ENCODE measurements at places on chromosomes 11 and 22.

GRCh38 chr11:132238331-132238866 is 868.0 kb downstream of the NTM start:
- no peak for DNase-seq

GRCh38 chr11:28526406-28526751 is 418.2 kb downstream of the METTL15 start:
- DNase-seq, result no peak

GRCh38 chr11:56331861-56332491 is 13.9 kb upstream of the OR8K1 start:
- DNase-seq, result no peak

DNA sequence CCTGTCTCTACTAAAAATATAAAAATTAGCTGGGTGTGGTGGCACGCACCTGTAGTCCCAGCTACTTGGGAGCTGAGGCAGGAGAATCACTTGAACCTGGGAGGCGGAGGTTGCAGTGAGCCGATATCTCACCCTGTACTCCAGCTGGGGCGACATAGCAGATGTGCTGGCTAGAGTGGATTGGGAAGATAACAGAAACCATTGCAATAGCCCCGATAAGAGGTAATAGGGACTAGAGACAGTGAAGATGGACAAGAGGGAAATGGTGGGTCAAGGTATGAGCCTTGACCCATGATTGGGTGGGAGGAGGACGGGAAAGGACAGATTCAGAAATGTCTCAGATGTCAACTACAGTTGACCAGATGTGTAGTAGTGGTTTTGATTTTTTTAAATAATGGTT is 6.1 kb downstream of the SWAP70 start:
- no peak for DNase-seq

DNA sequence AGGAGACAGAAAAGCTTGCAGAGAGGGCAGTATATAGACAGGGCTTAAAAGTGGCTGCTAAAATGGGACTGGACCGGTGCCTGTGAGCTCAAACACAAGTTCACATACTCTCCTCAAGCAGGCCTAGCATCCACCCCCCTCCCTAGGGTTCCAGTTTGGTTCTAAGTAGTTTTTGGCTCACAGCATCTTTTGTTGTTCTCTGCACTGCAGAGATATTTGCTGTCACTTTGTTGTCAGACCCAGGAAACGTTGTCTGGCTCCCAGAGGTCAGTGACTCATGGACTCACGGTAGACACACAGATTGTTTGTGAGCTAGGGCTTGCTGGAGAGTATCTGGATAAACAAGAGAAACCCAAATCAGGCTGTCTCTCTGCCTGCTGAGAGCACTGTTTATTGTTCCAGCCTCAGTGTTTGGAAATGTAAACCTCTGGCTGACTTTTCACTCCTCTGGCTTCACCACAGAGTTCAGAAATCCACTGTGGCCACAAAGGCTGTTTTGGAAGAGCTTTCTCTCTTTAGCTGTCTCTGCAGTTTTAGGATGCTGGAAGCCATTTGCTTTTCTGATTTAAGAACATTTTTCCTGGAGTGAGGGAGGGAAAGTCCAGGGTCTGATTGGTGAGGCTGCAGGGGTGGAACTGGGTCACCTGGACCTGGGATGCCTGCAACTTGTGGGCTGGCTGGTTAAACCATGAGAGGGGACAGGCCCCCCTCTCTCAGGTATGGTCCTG is 303.7 kb upstream of the PLET1 start:
- no peak for DNase-seq

DNA sequence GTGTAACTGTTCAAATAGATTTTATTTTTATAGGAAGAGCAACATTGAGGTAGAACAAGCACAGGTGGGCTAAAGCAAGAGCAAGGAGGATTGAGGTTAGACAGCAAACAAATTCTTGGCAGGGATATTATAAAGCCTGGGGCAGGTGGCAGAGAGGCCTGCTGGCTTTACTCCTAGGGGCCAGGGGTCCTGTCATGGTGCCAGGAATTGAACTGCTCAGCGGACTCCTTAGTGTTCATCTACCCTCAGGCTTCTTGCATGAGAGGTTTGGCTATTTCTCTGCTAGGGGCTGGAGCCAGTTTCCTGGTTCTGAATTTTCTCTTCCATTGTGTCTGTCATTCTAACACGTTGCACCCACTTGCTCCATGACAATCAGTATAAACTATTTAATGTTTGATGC is 217.2 kb upstream of the NCAM1 start:
- no peak for DNase-seq

DNA sequence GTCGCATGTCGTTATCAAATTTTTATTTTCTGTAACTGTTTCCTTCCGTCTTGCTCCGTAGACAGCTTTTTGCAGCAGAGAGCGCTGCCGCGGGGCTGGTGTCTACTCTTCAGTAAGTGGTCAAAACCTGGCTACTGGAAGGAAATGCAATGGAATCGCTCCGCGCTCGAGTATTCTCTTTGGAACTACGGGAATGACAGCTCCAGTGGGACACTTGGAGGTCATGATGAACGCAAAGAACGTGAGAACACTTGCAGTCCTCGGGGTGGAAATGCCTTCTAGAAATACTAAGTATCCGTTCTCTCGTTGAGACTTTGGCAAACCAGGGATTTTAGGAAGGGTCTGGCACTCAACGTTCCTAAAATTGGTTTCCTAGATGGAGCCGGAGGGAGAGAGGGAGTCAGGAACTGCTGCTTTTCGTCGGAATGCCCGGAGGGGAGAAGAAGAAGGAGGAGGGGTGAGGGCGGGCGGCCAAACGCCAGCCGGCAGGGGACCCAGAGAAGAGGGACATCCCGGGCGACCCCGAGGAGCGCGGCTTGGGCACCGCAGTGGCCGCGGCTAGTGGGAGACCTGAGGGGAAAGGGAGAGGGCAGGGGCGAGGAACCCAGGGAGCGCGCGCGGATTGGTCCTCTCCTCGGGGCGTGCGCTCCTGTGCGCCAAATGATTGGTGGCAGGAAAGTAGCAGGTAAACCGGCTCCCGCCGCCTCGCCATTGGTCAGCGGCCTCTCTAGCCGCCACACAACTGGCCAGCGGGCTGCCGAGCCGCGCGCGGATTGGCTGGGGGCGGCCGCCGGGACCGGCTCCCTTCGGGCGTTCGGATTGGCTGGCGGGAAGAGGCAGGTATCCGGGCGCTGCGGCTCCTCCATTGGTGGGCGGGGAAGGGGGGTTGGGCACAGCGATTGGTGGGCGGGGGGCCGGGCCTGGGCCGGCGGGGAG is 490 bp upstream of the BMAL1 start:
- DNase-seq, result peak; percentile 94

DNA sequence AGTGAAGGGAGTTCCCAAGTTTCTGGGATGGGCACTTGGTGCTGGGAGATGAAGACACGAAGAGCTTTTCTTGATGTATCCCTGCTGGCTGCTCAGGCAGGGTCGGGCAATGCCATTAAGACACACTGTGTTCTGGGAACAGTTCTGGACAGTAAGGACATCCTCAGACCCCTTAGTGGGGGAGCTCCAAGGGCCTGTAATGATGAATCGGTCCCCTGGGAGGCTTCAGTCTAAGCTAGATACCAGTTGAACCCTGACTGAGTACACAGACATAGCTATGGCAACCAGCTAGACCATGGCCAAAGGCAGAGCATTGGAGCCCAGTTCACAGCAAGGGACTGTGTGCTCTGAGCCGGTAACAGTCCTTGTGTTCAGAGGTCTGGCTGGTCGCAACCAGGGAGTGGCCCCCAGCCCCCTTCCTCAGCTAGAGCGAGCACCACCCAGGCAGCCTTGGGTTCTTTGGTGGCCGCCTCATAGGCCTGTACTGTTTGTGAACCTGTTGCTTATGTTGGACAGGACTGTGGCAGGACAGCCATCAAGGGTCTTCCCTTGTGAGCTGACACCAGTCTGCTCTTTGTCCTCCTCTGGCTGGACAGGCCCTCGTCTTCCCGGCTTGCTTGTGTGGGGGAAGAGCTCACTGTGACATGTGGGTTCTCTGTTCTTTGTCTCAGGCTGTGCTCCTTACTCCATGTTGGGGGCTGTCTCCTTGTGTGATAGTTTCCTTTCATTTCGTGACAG is 25.0 kb downstream of the MED15 start:
- no peak for DNase-seq

DNA sequence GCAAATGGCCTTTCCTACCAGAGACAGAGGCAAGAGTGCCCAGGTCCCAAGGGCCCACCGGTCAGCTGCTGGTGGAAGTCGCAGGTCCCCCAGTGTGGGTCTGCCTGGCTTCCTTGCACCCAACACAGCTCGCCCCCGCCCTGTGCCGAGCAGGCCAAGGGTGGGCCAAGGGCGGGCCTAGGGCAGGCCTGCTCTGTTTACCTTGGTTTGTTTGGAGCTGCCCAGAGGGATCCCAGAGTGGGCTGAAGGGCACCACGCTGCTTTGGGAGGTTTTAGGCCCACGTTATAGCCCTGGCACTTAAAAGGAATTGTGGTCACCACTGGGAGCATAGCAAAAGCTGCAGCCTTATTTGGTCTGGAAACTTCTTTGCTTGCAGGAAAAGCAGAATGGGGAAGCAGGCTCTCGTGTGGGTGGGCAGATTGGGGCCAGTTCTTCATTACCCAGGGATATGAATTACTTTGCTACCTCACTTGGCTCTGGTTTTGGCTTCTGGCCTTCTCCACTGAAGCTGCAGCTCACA is 38.0 kb downstream of the MRGPRD start:
- no peak for DNase-seq

DNA sequence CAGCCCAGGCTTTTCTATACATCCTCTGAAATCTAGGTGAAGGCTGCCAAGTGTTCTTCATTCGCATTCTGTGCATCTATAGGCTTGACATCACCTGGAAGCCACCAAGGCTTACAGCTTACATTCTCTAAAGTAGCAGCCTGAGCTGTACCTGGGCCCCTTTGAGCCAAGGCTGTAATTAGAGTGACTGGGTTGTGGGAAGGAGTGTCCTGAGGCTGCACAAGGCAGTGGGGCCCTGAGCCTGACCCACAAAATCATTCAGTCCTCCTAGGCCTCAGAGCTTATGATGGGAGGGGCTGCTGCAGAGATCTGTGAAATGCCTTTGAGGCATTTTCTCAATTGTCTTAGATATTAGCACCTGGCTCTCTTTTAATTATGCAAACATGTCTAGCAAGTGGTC is 33.0 kb upstream of the RDX start:
- no peak for DNase-seq

DNA sequence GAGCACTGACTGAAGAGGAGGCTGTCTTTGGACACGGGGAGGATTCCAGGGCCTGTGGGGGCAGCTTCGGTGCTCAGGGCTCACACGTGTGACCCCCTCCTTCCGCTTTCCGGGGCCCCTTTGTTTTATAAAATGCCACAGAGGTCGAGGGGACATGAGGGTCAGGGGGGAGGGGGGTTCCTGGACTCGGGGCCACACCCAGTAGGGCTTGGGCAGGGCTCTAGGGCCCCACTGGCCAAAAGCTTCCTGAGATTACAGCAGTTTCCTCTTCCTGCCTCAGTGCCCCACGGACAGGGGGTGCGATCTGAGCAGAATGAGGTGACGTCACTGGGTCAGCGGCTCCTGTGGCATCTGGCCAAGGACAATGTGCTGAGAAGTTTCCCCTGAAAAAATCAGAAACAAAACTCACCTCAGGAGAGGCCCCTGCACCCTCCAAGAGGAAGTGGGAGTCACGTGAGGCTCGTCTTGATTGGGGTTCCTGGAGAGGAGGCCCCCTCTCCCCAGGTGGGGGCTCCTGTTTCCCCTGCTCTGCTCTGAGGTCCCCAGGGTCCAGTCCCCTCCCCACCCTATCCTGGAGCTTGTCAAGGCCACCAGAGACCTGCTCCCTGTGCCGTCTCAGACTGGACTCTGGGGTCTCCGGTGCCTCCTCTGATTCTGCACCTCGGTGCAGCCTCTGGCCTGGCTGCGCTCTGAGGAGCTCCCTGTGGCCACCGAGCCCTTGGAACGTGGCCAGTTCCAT is 6.4 kb upstream of the IFITM3 start:
- peak; percentile 46 for DNase-seq

DNA sequence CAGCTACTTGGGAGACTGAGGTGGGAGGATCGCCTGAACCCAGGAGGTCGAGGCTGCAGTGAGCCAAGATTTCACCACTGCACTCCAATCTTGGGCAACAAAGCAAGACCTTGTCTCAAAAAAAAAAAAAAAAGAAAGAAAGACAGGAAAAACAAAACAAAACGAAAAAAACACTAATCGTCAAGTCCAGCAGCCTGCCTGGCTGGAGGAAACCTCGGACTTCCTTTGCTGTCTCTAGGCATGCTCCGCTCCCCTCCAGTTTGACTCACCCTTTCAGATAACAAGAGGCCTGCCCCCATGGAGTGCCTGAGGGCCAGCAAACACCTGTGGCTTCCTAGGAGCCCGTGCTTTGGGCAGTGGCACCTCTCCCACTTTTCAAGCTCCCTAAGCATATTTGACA is 28.8 kb upstream of the CHKA start:
- no peak for DNase-seq

- no peak for DNase-seq
Measured at GRCh38 chr11:8775332-8775731, 92.7 kb downstream of the RPL27A start.

GRCh38 chr11:114197799-114198500 is 98.2 kb upstream of the NNMT start:
- no peak for DNase-seq

- no peak for DNase-seq
Measured at GRCh38 chr22:37996079-37996478, 11.7 kb upstream of the SOX10 start.

DNA sequence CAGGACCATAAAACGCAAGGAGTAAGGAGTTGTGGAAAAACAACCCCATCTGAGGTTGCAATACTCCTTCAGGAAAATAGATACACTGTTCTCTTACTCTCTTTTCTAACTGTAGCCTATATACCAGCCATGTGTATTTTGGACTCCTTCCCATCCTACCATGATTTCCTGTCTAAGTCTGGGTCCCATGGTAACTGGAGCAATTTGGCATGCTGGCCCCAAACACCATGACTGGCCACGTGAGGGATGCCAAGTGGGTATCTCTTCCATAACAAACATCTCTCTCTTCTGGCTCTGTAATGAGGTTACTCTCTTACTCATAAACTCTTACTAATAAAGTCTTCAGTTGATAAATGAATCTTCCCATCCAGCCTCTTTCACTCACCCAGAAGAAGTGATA is 26.5 kb downstream of the ABTB2 start:
- no peak for DNase-seq

DNA sequence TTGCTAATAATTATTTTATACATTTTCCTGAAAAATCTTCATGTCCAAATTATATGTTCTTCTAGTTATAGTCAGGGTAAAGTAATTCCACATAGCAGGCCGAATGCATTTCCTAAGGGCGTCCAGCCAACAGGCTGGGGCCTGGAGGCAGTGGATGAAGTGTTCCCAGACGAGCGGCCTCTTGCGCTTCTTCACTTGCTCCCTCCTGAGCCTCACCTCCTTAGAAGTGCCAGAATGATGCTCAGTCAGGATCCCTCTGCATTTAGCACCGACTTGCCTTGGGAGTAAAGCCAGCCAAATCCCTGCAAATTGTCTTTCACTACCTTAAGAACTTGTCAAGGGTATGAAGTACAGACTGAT is 1.5 kb downstream of the OLFML1 start:
- no peak for DNase-seq

- DNase-seq, result no peak
Measured at GRCh38 chr11:14480716-14481115, 18.9 kb downstream of the COPB1 start.

GRCh38 chr11:65301491-65302329 is 13.0 kb upstream of the CDC42EP2 start:
- DNase-seq, result no peak

- DNase-seq, result no peak
Measured at GRCh38 chr22:45869340-45869847, 107.6 kb downstream of the WNT7B start.

GRCh38 chr11:113287801-113288200 is 26.6 kb upstream of the TTC12 start:
- no peak for DNase-seq

Data from stimulated activated CD4-positive, alpha-beta T cell treated with anti-CD3 and anti-CD28 coated beads, Interleukin-4, amount 100 ng/mL, for 4 hours (primary cell).